ENCODE measurements at places on chromosomes 3 and 15.

DNA sequence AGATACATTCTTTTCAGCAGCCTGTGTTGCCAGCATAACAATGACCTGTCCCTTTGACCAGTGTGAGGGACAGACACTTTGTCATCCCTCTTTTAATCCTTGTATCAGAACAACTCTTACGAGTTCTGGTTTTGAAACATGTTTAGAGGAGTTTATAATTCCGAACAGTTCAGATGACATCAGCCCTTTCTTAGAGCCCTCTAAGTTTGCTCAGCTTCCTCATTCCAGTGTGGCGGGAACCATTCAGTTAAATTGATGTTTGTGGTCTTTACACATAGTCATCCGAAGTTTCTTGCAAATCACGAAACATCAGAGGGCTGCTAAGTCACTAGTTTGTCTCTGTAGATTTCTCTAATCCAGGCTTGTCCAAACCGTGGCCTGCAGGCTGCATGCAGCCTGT, 102.5 kb downstream of the AKAP13 start:
- no peak for DNase-seq

GRCh38 chr3:50015918-50016317, 72.8 kb upstream of the RBM5 start:
- DNase-seq = peak; percentile 14

DNA sequence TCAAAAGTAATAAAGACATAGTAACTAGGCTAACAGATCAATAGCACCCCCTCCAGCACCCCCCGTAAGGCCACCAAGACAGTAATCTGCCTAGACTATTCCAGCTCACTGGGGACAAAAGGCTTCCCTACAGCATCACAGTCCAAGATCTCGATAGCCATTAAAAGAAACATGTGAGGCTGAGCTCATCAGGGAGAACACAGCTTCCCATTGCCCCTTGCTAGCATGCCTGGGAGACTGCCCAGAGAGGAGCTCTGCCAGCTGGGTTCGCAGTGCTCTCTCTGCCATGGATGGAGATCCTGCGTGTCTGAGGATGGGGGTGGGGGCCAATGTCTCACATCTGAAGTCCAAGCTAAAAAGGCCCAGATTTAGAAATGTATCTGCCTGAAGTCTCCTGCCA, 17.8 kb downstream of the LRIG1 start:
- no peak for DNase-seq

GRCh38 chr3:166201476-166201875, 364.3 kb upstream of the BCHE start:
- no peak for DNase-seq

DNA sequence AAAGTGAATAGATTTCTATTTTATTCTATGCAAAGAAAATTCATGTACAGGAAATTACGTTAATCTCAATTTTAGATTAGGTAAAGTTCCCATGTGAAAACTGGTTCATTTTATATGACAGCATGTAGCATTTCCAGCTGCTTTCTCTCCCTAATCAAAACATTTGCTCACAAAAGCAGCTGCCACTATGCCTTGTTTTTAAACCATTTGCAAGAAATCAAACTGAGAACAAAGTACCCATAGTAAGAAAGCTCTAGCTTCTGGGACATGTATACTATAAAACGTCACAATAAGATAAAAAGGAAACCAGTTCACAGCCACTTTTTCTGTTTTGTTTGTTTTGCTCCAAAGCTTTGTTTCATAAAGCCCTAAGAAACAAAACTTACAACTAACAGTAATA, 5.0 kb upstream of the CRYBG3 start:
- no peak for DNase-seq

- no peak for DNase-seq
Observed at GRCh38 chr3:107227091-107227490, 150.1 kb upstream of the CCDC54 start.

- peak; percentile 70 for DNase-seq
Observed at GRCh38 chr15:81293728-81294515, 30.0 kb downstream of the STARD5 start.

DNA sequence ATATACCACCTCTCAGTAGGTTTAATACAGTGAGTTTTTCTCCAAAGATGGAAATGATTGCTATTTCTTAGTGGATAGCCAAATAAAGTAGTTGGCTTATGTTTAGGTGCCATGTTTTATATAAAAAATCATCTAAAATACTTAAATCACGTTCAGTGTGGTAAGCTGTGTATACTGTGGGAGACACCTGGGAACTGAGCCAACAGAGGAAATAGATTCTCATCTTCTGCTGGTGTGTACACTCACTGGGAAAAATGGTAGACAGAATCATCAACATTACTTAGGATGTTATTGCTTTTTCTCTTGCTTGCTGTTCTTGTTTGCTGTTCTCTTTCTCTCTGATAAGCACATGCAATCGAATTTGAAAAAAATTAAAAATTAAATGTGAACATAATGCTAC, 112.6 kb upstream of the MB21D2 start:
- DNase-seq = no peak

- DNase-seq = peak; percentile 13
Observed at GRCh38 chr15:74844319-74845207, 1.6 kb upstream of the ULK3 start.

- DNase-seq = no peak
Observed at GRCh38 chr3:122103821-122104514, 48.8 kb downstream of the CD86 start.

DNA sequence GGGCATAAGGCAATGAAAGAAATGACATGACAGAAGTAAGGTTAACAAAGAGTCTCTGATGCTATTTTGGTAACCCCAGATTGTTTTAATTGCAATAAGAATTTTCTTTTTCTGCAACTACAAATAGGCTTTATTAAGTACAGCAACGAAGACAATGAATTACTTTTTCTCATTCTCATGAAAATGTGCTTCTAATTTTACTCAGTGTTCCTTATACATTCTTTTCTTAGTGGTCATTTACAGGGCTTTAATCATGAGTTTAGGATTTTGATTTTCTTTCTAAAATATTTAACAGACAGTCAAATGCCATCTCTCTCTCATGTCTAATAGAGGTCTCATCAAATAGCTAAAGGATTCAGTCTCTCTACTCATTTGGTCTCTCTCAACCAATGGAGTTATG, 452.1 kb downstream of the RAP2B start:
- DNase-seq = no peak

DNA sequence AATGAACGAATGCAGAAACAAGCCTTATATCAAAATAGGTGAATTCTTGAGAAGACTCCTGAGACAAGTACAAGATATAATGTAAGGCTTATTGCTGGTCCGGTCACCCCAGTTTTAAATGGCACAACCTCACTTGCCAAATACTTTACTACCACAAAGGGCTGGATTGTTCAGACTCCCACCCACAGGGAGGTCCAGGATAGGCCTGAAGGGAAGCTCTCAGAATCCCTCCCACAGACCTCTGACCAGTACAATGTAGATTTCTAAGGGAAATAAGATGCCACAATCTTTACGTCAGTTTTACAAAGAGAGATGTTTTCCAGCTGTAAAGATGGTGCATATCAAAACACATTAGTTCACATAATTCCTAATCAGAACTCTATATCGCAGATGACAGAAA, 577.7 kb upstream of the ADAMTS9 start:
- DNase-seq = no peak

DNA sequence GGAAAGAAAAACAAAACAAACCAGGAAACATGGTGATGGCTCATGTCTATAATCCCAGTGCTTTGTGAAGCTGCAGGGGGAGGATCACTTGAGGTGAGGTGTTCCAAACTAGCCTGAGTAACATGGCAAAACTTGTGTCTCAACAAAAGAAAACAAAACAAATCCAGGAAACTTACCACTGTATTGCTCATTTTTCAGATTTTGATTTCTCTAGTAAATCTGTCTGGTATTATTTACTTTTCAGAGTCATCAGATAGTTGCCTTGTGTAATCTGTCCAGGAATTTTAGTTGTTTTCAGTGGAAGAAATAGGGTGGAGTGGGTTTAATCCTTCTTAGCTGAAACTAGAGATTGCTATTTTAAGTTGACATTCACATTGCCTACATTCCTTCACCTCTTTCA, 91.8 kb upstream of the ALCAM start:
- no peak for DNase-seq

GRCh38 chr3:152650177-152650576, 184.8 kb upstream of the P2RY1 start:
- no peak for DNase-seq

GRCh38 chr15:79834495-79834894, 62.3 kb downstream of the MTHFS start:
- DNase-seq = no peak

- DNase-seq = no peak
Observed at GRCh38 chr3:65914032-65914739, 124.5 kb downstream of the MAGI1 start.

DNA sequence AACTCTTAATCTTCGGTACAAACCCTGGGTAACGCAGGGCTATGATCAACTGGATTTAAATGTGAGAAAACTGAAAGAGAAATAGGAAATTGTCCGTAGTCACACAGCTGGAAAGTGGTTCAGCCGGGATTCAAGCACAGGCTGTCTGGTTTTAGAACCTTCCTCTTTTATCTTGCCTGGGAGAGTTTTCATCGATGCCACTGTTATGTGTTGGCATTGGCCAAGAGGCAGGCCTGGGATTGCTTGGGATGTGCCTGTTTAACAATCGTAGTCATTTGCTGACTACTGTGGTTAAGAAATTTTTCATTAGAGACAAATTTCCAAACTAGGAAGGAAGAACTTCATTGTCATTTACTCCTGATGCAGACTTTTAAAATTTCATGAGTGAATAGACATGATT, 4.3 kb downstream of the MCTP2 start:
- DNase-seq = no peak

GRCh38 chr3:183295211-183295610, 42.2 kb downstream of the B3GNT5 start:
- no peak for DNase-seq

- no peak for DNase-seq
Observed at GRCh38 chr3:14630404-14631100, 21.0 kb upstream of the CCDC174 start.

DNA sequence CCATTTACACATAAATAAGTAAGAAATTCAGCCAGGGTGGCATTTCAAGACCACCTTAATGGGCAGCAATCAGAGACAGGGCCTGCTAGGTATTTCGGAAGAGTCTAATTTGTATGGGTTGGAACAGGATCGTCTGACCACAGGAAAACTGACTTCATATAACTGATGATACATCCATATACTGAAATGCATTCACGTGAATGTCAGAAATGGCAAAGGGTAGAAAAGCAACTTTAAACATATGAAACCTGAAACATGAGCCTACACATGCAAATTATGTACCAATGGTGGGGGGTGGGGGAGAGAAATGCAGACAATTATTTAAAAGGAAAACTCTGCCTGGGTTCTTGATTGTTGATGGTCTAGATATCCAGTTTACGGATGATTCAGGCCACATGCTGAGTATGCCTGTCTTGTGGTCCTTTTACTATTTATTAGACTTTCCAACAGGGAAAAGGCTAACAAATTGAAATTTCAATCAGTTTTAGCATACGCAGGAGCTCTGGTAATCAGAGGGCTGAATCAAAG, 582.2 kb downstream of the FOXP1 start:
- DNase-seq = no peak

DNA sequence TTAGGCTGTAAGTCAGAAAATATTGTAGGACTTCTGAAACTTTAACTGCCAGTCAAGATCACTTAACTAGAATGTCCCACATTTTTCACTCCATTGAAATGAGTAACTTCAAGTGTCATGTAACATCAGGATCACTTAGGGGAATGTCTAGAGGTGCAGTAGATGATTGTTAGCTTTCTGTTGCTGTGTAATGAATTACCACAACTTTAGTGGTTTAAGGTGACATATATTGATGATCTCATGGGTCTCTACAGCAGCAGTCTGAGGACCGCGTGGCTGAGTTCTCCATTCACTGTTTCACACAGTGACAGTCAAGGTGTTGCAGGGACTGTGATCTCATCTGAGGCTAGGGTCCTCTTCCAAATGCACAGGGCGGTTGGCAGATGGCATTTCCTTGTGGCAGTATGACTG, 82.7 kb downstream of the SLC25A26 start:
- peak; percentile 13 for DNase-seq

- DNase-seq = peak; percentile 65
Observed at GRCh38 chr3:45915518-45916231, 27.6 kb upstream of the CXCR6 start.
